ENCODE measurements at places on chromosomes 7 and 10.

DNA sequence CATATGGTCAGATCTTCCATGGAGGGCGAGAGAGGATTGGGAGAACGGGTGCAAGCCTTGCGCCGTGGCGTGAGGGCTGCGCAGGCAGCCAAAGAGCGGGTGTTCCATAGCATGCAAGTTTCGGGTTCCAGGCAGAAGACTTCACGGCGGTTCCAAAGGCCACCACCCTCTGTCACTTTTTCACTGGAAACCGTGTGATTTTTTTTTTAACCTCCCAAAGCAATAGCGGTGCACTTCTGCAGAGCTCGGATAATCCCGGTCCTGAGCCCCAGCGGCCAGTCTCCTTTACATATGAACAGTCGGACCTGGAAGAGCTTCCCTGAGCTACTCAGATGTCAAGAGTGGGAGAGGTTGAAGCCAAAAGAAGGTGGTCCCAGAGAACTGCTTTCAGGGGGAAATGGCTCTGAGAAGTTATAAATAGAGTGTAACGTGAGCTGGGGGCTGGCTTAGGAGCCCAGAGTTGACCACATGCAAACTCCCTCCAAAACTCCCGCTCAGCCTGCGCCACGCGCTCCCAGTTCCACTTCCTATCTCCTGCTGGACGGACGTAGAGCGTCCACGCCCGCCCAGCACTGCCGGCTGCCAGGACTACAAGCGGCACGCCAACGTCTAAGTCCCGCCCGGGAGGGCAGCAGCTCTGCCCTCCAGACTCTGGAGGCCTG, at the start of gene MEOX2:
Gene MEOX2, minus strand, starts transcription at position 389 of the 662 bp plus-strand sequence. Its CDS starts 281 bp downstream, at position 108.
- peak; percentile 62 for DNase-seq

- DNase-seq, result no peak
Observed at GRCh38 chr10:31025142-31025541, 6.5 kb downstream of the ZNF438 start.

GRCh38 chr7:29194206-29194593, 375 bp upstream of the CHN2 start:
- no peak for DNase-seq

DNA sequence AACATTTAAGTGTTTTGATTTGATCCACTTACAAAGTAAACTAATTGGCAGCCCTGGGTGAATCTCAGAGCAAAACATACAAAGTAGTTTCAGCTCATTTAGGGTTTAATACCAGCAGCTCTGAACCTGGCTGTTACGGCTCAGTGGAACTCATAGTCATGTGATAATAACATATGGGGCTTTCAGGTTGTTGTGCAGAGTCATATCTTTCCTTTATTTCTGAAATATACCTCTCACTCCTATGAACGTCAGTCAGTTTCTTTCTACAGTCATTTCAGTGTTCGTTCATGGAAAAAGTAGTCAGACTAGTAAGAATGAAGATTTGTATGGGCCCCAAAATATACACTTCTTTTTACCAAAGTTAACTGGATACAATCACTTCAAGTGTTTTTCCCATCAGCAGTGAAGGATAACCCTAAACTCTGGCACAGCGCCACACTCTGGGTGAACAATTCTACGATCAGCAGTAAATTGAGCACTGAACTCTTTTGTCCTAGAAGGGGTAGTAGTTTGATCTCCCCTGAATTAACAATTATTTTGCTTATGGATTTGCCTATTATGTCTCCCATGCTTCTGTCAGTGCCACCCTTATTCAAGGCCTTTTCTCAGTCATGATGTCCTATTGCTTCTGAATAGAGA, 218.6 kb downstream of the THSD7A start:
- DNase-seq, result no peak

DNA sequence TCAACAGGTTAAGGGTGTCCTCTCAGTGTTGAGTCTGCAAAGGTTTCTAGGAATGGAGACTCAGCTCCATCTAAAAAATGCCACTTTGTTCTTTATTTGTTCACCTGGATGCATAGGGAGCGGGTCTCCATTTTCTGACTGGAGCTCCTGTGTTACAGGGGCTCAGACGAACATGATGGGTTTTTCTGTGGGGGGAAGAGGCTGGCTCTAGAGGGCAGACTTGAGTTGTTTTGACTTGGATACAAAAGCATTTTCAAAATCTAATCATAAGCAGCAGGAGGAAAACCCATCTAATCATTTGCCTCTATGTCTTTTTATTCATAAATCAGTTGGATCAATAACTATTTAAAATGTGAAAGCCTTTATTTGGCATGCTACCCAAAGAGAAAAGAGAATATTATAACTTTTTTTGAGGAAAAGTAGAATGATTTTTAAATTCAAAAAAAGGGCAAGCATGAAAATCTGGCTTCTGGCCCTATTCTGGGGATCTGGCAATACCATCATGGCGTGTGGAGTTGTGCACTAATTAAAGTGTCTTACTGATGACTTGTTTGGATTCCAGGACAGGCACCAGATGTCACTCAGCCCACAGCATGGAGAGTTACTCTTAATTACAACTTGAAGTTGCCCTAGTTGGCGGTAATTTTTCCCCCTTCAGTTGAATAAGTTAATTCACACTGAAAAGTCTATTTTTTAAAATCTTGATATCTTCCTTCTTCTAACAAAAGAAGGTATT, 594.9 kb downstream of the REEP3 start:
- no peak for DNase-seq

GRCh38 chr10:69490876-69491275, 39.6 kb downstream of the TSPAN15 start:
- no peak for DNase-seq

DNA sequence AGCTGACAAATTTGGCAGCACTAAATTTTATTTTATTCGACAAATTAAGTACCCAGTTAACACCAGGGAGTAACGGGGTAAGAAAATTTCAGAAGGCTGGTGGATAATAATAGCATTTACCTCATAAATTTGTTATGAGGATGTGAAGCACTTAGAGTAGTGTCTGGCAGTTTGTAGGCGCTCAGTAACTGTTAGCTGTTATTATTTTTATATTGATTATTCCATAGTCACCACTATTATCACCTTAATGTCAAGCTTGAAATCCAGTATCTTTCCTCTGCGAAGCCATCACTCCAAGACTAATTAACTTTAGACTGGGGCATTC, 563 bp upstream of the COA1 start:
- no peak for DNase-seq

- no peak for DNase-seq
Observed at GRCh38 chr10:60444494-60445064, 54.9 kb upstream of the ANK3 start.

- DNase-seq, result no peak
Observed at GRCh38 chr7:105387508-105388355, 989 bp downstream of the SRPK2 start.

DNA sequence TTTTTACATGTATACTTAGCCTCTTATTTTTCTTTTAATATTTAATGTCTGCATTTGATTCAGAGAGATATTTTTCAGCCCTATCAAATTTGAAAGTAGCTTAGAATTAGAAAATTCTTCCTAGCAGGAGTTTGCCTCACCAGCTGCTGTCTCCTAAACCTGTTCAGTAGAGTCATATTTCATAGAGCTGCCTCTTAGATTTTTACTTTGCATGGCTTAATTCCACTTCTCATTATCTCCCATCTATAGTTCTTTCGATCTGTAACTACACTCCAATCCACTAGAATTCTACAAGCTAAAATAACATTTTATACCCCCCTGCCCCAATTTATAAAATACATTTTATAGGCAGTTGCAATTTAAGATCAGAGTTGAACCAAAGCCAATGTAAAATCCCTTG, 227.0 kb downstream of the ANK3 start:
- DNase-seq, result no peak

DNA sequence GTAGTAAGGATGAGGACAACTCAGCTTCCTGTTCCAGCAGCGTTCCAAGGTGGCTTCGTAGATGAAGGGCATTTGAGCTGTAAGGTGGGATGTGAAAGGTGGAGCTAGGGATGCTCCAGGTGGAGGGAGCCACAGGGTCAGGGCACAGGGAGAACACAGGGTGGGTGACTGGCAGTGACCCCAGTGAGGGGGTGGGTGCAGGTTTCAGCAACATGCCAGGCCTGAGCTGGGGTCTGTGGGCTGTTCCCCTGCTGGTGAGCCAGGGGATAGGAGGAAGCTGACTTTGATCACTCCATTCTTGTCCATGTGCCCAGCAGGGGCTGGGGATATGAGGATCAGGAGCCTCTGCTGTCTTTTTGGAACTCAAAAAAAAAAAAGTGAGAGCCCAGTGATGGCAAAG, 33.2 kb downstream of the CDH23 start:
- DNase-seq, result no peak

- no peak for DNase-seq
Observed at GRCh38 chr10:22443175-22443901, 98.0 kb downstream of the SPAG6 start.

GRCh38 chr10:78143576-78143975, 109.9 kb downstream of the RPS24 start:
- DNase-seq, result no peak

DNA sequence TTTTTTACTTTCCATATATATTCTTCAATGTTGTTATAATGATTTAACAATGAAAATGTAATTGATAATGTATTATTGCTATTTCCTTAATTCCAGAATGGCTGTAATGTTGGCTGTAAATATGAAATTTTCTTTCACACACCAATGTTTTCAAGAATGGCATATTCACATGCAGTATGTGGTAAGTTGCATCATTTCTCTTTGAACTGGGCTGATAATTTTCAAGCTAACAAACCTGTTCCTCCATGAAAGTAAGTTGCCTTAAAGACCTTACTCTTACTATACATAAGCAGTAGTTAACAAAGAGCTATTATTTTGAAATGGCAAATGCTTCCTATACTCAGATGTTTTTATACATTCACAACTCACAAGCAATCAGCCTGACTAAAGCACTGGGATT, 154.5 kb downstream of the TMEM168 start:
- DNase-seq, result no peak

- DNase-seq, result no peak
Observed at GRCh38 chr10:84294766-84295447, 33.5 kb upstream of the CCSER2 start.

GRCh38 chr7:4824120-4824775, 37.6 kb downstream of the PAPOLB start:
- no peak for DNase-seq

- DNase-seq, result no peak
Observed at GRCh38 chr7:37054624-37055241, 330.4 kb upstream of the AOAH start.

GRCh38 chr7:55520426-55521140, 51.7 kb downstream of the VOPP1 start:
- DNase-seq, result no peak

- peak; percentile 85 for DNase-seq
Observed at GRCh38 chr7:128833148-128833945, 3.1 kb downstream of the FLNC start.

DNA sequence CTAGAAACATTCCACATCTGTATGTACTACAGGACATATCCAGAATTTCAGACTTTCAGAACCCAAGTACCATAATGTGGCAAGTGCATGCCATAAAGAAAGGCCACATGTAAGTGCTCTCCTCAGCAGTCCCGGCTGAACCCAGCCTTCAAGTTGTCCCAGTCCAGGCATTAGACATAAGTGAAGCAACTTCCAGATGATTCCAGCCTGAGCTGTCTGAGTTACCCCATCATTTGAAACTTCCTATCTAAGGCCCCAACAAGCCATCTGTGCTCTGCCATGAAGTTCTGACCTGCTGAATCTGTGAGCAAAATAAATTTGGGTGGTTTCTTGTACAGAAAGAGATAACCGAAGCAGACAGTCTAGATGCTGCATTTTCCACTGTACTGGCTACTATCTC, 218.8 kb downstream of the IPMK start:
- no peak for DNase-seq

DNA sequence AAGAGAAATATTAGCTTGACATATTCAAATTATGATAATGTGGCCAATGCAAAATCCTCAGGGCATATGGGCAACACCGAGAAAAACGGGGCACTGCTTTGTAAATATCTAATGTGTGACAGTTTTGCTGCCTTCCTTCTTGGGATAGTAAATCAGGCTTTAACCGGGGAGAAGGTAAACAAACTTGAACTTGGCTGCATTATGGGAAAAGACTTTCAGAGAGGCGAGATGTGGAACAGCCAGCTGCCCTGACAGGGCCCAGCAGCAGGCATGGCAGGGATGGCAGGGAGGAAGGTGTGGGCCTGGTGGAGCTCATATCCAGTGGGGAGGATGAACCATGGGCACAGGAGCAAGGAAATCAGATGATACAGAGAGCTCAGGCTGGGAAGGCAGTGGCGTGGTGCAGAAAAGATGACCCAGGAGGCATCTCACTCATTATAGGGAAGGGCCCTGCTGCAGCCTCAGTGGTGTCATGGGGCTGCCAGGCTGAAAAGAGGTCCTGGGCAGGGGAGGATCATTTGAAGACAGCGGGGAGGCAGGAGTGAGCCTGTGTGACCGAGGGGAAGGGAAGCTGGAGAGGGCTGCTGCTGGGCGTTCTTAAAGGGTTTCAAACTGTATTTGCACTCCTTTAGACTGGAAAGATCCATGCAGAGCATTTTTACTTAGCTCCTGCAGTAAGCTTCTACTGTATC, 26.7 kb downstream of the CXCL12 start:
- DNase-seq, result no peak

GRCh38 chr10:129893104-129894089, 70.7 kb downstream of the EBF3 start:
- DNase-seq, result no peak

GRCh38 chr7:157266272-157266671, 70.5 kb upstream of the DNAJB6 start:
- DNase-seq, result no peak

DNA sequence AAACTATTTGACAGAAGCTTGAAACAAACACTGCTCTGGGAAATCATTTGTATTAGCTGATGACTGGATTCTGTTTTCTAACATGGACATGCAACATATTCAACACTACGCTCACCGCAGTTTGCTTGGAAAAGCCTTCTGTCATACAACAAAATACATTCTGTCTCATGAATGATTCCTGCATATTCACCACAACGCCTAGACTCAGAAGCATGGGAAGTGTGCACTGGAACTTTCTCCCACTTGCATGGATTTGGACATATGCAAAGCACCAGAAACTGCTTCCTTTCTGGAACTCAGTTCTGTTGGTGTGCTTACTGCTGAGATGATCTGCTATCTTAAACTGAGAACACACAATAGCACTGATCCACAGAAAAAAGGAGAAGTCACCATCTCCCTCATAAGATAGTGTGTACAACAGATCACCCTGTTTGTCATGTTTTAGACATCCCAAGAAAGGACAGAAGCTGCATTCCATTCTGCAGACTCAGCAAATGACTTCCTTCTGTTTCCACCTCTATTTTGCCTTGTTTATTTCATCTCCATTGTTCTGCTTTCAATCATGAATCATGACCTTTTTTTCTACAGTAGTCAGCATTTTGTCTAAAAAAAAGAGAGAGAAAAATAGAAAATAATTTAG, 115.8 kb downstream of the HTR7 start:
- no peak for DNase-seq

DNA sequence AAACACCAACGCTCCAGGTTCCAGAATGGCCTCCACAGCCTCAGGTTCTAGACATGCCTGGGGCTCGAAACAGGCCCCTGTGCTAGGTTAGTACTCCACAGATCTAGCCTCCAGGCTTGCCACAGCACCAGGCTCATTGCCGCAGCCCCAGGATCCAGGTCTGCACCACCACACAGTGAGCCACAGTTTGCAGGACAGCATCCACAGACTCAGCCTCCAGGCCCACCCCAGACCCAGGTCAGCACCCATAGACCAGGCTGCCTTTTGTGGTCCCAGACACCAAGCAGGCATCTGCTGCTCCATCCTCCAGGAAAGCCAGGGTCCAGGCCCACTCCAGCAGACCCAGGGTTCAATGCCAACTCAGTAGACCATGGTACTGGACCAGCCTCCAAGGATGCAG, 132.3 kb upstream of the VSTM2A start:
- no peak for DNase-seq

- no peak for DNase-seq
Observed at GRCh38 chr7:134420424-134421125, 38.3 kb downstream of the AKR1B1 start.

GRCh38 chr7:102306916-102307677, 20.4 kb downstream of the SH2B2 start:
- DNase-seq, result peak; percentile 75

Measured in skeletal muscle cell (primary cell).